ENCODE measurements at places on chromosomes 5 and 9.

- no peak for DNase-seq
Observed at GRCh38 chr9:89386797-89387196, 68.5 kb downstream of the SECISBP2 start.

DNA sequence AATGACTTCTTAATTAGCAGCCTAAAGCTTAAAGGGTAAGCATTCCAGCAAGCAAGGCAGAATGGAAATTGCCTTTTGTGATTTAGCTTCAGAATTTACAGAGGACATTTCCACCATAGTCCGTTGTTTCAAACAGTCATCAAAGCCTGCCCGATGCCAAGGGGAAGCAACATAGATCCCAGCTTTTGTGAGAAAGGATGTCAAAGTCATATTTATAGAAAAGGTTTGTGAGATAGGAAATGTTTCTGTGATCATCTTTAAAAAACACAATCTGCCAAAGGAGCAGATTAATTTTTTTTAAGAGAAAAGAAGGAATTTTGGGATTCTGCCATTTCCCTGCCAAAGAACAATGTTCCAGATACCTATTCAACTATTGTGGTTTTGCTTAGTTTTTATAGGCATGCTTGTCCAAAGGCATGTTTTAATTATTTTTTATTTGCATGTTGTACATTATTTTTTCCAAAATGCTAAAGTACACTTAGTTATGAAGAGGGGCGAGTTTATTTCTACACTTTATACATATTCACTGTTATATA is 346.9 kb downstream of the ZNF608 start:
- no peak for DNase-seq

DNA sequence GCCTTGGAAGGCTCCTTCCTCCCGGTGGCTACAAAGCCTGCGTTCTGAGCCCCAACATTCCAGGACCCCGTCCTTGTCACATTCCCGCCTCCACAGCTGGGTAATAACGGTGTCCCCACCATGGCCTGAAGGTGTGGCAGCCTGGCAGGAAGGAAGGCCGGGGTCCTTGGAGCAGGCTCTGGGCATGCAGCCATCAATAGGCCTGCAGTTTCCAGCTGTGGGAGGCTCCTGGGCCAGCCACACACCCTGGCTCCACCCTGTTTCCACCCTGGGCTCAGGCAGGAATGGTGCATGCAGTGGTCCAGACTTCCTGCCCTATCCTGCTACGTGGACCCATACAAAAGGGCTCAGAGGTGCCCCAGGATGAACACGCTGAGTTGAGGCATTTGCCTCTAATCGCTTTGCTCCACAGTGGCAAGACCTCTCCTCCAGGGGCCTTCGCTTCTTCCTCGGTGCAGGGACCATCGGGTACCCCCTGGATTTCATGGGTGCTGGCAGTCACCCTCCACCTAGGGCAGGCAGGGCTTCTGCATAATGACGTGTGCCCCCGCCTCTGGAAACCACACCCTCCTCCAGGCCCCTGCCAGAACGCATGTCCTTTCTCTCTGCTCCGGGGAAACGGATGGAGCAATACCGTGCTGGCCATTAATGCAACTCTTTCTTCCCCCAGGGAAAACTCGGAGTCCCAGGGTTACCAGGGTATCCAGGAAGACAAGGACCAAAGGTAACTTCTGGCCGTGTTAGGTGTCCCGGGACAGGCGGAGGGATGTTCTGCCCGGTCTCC is 95.1 kb upstream of the FCN2 start:
- no peak for DNase-seq

DNA sequence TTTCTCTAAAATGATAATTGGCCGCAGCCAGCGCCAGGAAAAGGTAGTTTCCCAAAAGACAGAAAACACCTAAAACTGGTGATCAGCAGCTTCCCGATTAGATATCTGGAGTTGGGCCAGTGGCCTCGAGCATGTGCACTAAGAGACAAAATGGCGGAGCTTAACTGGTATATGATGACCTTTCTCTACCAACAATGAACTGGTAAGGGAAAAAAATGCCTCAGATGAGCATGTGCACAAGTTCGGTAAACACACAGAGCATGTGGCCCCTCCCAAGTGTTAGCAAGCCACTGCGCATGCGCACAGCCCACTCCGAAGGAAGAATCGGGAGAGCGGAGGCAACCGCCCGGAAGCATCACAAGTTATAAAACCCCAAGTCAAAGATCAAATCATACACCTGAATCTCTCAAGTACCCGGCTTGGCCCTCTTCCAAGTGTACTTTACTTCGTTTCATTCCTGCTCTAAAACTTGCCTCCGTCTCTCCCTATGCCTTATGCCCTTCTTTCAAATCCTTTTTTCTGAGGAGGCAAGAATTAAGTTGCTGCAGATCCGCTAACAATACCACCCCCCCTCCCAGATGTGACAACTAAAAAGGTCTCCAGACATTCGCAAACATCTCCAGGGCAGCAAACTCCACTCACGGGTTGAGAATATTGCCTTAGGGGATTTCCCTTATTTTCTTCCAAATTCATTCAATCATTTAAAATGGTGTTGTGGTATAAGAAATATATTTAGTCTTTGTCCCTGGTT is 15.0 kb upstream of the PTBP3 start:
- DNase-seq, result peak; percentile 87

DNA sequence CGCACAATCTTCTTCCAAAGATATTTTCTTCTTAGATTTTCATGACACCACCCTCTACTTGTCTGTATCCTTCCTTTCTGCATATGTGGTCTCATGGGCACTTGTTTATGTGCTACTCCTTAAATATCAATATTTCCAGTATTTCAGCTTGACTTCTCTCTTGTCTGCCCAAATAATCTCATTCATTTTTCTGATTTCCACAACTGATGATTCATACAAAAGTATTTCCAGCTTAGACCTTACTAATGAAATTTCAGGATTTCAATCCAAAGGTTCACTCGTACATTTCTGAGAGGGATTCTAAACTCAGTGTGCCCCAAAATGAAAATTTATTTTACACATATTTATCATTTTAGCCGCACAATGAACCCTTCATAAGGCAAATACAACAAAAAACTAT is 928.9 kb upstream of the C9orf72 start:
- no peak for DNase-seq

GRCh38 chr9:79667120-79667519 is 95.4 kb downstream of the TLE4 start:
- no peak for DNase-seq

DNA sequence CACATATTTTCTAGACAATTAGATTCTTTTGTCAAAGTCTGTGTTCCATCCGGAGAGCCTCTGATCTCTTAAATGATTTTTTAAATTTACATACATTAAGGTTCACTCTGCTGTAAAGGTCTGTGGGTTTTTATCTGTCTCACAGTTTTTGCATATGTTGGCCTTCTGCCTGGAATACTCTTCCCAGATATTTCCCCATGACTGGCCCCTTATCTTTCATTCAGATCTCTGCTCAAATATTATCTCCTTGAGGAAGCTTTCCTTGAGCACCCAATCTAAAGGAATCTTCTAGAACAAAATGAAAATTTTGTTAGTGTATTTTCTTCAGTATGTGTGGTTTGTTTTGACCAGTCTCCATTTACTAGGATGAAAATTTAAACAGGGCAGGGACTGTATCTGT is 26.3 kb downstream of the FAF2 start:
- DNase-seq, result no peak
